ENCODE measurements at places on chromosomes 7 and 10.

DNA sequence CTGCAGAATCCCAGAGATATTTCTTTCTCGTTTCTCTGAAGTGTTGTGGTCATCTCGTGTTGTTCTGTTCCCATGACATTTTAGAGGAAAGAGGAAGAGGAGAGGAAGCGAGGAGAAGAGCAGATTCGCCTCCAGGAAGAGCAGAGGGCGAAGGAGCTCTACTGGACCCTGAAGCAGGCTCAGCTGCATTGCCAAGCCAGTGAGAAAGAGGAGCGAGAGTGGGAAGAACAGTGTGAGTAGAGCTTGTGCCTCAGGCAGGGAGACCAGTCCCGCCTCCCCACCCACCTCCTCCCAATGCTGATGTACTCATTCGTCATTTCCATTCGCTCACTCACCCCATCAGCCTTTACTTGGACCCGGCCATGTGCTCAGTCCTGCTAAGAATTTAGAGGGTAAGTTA lies 50.8 kb downstream of the SH2D4B start:
- no peak for DNase-seq

- DNase-seq, result peak; percentile 38
Measured at GRCh38 chr10:77926566-77927401, at the start of gene DLG5. Gene DLG5 (minus strand): TSS chr10:77926755. CDS start chr10:77926520, 235 bp downstream.

DNA sequence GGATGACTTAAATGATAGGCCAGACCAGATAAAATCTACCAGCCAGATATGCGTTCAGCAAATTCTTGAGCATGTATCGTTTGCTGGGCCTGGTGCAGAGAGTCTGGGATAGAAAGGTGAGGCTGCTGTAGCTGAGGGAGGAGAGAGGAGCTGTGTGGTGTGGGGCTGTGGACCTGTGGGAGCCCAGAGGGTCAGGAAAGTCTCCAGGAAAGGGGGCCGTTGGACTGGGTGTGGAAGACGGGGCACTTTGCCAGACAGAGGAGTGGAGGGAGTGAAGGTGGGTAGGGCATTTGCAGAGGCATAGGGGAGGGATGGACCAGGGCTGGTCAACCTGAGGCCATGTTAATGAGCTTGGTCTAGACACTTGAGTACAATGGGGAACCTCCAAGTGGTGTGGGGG lies 124.7 kb upstream of the UNC5B start:
- no peak for DNase-seq

GRCh38 chr10:89035461-89035860 lies 44.9 kb downstream of the FAS start:
- DNase-seq, result no peak

DNA sequence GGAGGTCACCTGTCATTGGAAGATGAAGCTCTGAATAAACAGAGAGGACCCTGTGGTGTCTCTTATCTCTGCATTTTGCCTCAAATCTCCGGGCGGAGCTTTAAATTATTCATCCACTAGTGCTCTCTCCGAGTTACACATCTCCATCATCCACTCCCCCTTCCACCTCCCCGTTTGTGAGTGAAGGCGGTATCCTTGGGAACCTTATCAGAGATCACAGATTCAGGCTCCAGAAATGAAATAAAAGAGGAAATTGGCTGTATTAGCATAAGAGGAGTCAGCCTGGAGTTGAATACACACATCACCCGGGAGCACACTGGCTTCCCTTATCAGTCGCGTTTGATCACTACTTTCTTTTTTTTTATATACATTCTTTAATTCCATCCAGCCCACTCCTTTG lies 1184.8 kb downstream of the GATA3 start:
- DNase-seq, result no peak
